ENCODE measurements at places on chromosomes 7 and 10.

GRCh38 chr10:129825221-129825620 lies 138.9 kb downstream of the EBF3 start:
- no peak for DNase-seq

DNA sequence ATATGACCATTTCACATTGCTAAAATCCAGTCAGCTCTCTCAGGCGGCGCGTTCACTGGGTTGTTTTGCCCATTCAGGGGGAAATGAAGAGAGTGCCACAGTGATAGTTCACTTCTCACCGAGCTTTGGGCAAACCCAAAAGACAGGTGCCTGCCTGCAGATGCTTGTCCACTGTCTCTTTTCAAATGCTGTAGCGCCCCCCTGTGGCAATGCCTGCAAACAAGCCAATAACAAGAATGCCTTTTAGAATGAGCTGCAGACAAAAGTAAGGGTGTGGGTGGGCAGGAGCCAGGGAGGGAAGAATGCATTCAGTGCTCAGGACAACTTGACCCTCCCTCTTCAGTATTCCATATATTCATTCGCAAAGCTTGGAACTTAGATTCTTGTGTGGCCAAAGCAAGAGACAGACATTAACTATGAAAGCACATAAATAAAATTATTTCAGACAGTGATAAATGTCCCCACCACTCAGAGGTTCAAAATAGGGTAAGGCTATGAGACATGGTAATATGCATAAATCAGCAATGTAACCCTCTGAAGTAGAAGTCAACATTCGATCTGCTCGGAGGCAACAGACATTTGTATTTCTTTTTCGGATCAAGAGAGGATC lies 86.9 kb downstream of the JAZF1 start:
- DNase-seq: no peak

DNA sequence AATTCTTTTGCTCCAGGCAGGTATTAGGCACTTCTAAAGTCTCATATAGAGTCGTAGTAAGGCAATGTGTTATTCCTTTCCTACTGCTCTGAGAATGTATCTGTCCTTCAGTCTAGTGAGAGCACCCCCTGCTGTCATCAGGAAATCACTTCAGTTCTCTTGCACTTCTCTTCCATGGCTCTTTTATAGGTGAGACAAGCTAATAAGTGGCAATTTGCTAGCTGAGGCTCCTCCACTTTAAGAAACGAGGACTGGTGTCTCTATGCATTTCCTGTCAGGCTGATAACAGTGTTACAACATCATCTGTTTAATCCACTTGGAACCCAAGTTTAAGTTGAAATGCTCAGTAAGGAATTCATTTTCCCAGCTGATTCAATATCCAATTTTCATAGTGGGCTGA lies 350.6 kb downstream of the TFEC start:
- no peak for DNase-seq

DNA sequence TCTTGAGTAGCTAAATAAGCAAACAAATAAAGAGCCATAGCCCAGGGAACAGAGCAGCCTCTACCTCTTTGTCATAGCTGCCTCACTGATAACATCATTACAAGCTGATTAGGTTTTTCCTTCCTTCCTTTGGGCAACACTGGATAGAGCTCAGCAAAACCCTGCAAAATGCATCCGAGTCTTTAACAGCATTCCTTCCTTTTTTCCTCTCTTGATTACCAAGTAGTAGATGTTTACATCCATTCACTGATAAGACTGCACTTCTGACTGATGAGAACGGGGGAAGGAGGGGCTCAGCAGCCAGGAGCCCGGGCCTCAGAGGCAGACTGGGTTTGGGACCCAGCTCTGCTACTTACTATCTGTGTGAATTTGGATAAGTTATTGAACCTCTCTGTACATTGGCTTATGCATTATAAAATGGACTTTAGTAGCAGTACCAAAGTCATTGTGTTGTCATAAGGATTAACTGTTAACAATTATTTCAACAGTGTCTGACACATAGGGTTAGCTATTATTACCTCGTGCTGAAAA lies 214.2 kb downstream of the ANK3 start:
- DNase-seq: no peak

DNA sequence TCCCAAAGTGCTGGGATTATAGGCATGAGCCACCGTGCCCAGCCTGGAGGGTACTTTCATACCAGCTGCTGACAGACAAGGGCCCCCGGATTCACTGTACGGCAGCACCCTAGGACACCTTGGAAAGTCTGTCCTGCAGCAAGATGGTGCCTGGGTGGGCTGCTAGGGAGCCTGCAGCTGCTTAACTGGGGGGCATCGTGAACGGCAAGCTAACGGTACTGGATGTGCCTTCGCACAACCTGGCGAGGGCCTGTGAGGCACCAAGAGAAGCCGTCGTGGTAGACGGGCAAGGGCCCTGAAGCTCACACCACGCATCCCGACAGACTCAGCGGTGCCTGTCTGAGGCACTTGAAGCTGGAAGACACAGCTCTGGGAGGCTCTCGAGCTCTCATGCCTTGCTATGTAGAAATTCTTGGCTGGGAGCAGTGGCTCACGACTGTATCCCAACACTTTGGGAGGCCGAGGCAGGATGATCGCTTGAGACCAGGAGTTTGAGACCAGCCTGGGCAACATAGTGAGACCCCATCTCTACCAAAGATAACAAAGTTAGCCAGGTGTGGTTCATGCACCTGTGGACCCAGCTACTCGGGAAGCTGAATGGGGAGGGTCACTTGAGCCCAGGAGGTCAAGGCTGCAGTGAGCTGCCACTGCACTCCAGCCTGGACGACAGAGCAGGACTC lies 9.4 kb downstream of the BRAT1 start:
- no peak for DNase-seq

DNA sequence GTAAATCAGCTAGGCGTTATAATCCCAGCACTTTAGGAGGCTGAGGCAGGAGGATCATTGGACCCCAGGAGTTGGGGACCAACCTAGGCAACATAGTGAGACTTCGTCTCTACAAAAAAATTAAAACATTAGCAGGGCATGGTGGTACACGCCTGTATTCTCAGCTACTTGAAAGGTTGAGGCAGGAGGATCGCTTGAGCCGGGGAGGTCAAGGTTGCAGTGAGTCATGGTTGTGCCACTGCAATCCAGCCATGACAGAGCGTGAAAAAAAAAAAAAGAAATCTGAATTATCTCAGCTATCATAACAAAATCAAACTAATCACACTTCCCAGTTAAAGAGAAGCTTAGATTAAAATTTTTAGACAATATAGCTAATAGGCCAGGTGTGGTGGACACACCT lies 35.3 kb downstream of the ATAD1 start:
- no peak for DNase-seq

DNA sequence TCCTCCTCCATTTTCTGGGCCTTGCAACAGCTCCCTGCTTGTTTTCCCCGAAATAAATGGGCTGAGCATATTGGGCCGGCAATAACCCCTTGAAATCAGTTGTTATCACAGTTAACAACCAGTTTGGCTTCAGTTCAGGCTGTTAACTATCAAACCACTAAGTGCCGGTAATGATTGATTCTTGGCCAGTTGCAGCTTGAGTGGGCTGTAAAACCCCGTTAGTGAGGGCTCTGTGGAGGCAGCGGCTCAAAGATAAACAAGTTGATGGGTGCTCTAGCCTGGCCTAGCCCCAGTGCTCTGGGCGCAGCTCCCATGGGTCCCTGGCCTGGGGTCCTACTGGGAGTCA lies 8.3 kb downstream of the FGF8 start:
- peak; percentile 46 for DNase-seq

DNA sequence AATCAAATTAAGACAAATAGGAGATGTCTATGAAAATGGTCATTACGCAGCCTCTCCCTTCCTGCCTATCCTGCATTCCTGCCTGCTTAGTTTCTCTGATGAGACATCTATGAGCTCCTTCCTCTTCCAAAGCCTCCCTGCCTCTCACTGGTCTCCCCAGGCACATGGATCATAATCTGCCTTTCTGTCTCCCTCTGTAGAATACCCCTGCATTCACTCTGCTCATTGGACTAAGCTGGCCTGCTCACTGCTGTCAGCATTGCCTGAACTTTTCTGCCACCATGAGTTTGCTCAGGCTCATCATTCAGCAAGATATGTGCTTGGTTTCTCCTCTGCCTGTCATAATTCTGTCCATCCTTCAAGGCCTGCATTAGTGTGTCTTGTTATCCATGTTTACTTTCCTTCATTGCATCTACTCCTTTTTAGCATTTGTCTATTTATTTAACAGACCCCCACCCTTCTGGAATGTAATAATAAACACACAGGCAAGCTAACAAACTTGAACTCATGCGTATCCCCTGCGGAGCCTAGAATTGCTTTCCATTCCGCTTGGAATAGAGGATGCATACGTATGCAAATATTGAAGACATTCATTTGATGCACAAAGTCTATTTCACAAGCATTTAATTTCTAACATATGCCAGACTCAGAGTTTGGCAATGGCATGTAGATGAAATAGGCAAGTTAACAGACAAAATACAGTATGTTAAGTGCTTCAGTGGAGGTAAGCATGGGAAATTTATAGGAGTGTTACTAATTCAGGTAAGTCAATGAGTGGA lies 88.3 kb downstream of the PTPRZ1 start:
- DNase-seq: no peak

DNA sequence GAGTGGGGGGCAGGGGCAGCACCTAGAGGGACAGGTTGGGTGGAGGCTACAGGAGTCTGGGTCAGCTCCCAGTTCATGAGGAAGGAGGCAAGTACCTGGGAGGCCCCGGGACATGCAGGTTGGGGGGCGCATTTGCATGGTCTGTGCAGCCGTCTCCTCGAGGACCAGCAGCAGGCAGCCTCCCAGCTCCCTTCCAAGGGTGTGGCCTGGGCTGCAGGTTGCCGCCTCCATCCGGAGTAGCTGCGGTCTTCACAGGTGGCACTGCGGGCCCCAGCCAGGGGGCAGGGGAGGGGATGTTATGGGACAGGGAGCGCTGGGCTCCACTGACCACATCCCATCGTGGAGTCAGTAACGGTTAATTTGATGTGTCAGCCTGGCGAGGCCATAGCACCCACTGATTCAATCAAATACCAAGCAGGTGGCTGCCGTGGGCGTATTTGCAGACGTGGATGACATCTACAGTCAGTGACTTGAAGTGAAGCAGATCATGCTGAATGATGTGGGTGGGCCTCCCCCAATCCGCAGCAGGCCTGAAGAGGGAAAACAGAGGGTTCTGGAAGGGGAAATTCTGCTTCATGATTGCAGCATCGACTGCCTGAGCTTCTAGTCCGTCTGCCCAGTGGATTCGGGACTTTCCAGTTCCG lies 81.6 kb downstream of the PRKAG2 start:
- DNase-seq: no peak

- DNase-seq: no peak
Observed at GRCh38 chr7:155011086-155011485, 8.2 kb upstream of the PAXIP1 start.

GRCh38 chr7:99653754-99654153 lies 26.0 kb downstream of the CYP3A5 start:
- no peak for DNase-seq

- no peak for DNase-seq
Observed at GRCh38 chr10:24432478-24433416, 223.8 kb downstream of the KIAA1217 start.

- no peak for DNase-seq
Observed at GRCh38 chr7:159143780-159144757, 598 bp downstream of the VIPR2 start.

DNA sequence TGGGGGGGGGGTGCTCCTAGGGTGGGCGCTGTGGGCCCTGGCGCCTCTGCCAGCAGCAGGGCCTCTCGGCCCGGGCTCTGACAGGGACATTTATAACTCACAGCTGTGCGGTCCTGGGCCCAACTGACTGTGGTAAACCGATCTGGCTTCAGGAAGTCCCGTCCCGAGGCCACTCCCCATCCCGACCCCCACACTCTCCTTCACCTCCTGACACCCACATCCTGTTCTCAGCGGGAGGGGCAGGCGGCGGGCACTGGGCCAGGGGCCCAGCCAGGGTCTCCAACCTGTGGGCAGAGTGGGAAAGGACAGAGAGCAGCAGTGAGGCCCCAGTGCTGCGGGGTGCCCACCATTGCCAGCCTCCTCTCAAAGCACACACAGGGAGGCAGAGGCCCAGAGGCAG lies 69.1 kb downstream of the ZMIZ1 start:
- DNase-seq: no peak

DNA sequence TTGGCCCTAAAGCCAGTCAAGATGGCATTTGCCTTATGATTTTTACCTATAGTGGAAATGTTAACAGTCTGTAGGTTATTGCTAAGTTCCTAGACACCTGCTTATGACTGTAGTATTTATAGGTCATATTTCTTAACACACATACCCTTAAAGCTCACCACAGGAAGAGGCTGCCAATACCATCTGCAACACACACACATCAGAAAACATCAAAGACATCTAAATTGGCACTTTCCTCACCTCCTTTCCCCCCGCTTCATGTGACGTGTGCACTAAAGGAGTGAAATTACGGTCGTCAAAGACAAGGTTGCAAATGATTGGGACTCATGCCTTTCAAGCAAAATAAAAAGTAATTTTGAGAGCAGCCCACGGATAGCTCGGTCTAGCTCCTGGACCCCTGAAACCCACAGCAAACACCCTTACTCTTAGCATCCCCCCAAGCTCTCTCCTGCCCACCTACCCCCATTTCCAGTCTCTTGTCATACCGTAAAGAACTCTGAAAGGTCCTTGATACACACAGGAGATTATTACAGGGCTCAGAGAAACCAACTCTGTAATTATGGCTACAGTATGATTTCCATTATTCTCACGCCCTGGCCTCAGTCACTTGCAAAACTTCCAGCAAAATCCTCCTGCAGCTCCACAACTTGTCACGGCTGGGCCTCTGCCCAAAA lies 90.5 kb downstream of the PLXNA4 start:
- DNase-seq: no peak

- DNase-seq: no peak
Observed at GRCh38 chr7:121449735-121450240, 53.7 kb upstream of the FAM3C start.

All from NCI-H2029 treated with DMSO at 0.1 percent for 48 hours (cell line).